ENCODE measurements at places on chromosomes 6 and 20.

GRCh38 chr6:139288496-139289040, 3.2 kb downstream of the TXLNB start:
- DNase-seq: no peak

- no peak for DNase-seq
These were observed 23.0 kb downstream of the ZSCAN31 start for GRCh38 chr6:28312939-28313338.

- no peak for DNase-seq
These were observed 663.1 kb upstream of the MARCKS start for GRCh38 chr6:113194090-113194489.

DNA sequence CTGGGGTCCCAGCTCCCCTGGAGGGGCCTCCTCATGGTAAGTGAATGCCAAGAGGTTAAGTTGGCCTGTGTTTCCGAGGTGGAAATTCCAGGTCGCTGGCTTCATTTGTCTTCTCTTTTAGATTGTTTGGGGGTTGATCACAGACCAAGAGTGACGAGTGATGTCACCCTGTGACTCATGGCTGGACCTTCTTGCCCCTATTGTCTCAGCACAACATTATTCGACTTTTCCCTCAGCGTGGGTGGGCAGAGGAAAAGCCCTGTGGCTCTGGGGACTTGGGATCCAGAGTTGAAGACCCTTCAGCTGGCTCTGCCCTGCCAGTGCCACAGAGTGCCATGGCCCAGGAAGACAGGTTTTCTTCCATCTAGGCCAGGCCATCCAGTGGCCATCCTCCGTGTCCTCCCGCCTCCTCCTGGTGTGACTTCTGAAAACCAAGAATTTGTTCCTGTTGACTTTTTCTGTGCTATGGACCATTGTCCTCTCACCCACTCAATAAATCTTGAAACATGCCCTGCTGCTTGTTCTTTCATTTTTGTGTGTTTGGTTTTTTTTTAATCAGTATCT, 15.4 kb upstream of the SNHG17 start:
- DNase-seq: no peak

DNA sequence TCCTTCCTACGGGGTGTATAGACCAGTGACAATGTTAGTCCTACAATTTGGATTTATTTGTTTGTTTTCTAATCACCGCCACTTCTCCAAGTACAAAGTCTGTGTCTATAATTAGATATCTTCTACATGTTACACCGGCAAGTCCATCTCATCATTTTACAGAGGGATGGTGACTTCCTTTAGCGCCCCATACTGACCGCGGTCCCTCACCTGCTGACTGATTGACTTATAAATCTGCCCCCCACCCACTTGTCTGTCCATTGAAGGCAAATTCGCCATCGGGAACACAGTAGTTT, 8.9 kb upstream of the NR2E1 start:
- DNase-seq: no peak

- no peak for DNase-seq
These were observed 100.8 kb upstream of the GPR6 start for GRCh38 chr6:109877028-109878004.

GRCh38 chr20:23090147-23090546, 4.0 kb upstream of the CD93 start:
- DNase-seq: no peak

DNA sequence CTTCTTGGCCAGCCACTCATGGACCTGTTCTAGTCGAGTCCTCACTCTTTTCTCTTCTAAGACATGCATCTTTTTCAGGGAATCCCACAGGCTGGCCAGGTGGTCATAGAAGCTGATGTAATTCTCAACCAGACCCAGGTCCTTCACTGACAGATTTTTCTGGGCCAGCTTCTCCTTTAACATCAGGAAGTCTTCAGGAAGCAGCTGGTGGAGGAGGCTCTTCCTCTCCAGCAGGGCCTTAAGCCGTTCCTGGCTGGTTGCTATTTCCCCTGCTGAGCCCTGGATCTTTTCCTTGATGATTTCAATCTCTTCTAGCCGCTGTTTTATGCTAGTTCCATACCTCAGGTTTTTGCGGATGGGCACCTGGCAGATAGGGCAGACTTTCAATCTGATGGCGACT, 28.6 kb downstream of the DDX27 start:
- no peak for DNase-seq

GRCh38 chr6:2581011-2581410, 169.7 kb downstream of the MYLK4 start:
- DNase-seq: no peak

- no peak for DNase-seq
These were observed 181.4 kb upstream of the ID4 start for GRCh38 chr6:19655744-19656143.

- DNase-seq: no peak
These were observed 131.1 kb downstream of the JARID2 start for GRCh38 chr6:15376900-15377487.

GRCh38 chr20:1334370-1334731, 5.4 kb upstream of the SDCBP2 start:
- DNase-seq: no peak

- no peak for DNase-seq
These were observed 248.8 kb downstream of the CDH4 start for GRCh38 chr20:61500791-61501321.

- DNase-seq: no peak
These were observed 188.3 kb downstream of the ATXN1 start for GRCh38 chr6:16572943-16573342.

DNA sequence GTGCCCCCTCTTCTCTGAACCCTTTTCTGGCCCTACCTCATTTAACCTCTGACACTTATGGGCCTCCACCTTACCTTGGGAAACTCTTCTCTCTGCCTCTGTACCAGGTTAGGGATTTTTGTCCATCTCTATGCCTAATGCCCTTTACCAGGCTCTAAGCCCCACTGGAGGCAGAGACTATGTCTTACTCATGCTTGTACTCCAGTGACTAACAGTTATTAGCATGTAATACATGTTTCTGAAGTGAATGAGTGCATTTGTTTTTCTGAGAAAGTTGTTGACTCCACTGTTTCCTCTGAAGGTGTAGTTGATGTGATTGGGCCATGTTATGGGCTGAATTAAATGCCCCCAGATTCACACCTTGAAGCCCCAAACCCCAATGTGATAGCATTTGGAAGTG, 234.3 kb downstream of the PACRG start:
- no peak for DNase-seq

DNA sequence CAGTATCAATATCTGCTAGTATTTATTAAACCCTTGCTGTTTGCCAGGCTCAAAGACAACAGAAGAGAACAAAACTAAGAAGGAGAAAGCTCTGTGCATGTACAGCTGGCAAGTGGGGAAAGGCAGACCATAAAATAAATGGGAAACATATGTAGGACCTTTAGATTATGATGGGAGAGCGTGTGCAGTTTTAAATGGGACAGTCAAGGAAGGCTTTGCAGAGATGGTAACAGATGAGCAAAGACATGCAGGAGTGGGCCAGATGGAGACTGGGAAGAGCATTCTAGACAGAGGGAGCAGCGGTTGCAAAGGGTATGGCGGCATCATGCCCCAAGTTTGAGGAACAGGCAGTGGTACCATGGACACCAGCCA, 260.0 kb downstream of the NRN1 start:
- no peak for DNase-seq

- no peak for DNase-seq
These were observed 118.0 kb downstream of the NFATC2 start for GRCh38 chr20:51424270-51425117.

DNA sequence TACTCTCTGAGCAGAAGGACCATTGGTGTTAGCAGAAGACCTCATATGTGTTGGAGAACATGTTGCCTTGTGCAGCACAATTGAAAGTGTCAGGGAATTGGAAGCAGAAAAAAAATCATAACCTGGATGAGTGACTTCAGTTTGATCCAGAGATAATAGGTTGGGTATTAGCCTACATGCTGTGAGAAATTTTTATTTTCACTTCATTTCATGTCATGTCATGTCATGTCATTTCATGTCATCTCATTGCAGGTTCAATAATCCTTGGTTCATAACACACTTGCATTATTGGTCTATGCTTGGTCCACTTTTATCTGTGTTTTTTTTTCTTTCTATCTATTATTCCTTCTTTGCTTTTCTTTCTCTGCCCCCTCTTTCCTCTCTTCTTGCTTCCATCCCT, 34.3 kb downstream of the AKAP7 start:
- DNase-seq: no peak

GRCh38 chr6:91087908-91088307, 501.0 kb upstream of the MAP3K7 start:
- DNase-seq: no peak

DNA sequence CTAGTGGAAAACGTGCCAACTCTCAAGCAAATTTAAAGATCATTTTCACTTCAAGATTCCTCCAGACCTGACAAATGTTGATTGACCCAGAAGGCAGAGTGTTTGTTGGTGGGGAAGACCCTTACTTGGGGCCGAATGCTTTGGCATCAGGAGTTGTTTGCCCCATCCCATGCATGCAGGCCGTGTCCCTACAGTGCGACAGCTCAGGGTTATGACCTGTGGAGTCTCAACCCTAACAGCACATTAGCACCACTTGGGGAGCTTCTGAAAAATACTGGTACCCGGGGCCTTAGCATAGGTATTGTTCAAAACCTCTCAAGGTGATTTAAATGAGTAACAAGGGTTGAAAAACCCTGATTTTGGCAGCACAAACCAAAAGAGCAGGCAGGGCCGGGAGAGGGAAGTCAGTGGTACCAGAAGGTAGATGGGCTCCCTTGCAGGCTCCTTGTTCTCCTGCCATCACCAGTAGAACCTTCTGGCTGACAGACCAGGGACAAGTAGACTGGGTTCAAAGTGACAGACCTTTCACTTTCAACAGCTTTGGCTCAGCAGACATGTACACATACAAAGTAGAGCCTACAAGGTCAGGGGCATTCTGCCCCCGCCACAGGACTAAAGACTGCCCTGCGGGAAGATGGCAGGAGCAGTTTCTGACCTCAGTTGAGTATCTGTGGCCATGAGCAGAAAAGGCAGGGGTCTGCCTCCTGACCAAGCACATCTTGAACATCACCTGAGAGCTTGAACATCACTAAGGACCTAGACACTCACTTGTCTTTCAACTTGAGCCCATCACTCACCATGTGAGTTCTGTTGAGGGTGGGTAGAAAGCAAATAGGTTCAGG, 39.6 kb downstream of the PLCG1 start:
- DNase-seq: no peak

- DNase-seq: no peak
These were observed 458.8 kb downstream of the TFAP2B start for GRCh38 chr6:51277474-51277873.

DNA sequence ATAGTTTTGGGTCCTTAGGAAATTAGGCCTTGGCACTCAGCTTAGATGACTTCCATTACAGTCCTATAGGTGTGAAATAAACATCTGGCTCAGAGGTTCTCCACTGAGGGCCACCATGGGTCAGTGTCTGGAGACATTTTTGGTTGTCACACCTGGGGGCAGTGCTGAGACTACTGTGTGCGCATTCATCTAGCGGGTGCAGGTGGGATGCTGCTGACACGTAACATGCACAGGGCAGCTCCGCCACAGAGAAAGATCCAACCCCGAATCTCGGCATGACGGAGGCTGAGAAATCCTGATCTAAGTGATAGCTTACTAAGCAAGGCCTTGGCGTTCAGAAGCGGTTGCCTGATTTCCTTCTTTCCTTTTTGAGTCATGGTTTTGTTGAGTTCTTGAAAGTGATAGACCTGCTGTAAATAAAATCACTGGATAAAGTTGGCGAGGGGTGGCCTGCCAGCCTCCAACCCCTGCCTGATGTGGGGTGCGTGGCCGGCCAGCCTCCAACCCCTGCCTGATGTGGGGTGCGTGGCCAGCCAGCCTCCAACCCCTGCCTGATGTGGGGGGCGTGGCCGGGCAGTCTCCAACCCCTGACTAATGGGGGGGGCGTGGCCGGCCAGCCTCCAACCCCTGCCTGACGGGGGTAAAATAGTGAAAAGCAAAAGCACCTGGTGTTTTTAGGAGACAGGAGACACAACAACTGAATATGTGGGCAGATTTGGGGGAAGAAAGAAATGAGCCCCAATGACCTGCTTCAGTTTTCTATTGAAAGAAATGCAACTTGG, 158.1 kb downstream of the CDH26 start:
- no peak for DNase-seq

GRCh38 chr6:76683985-76684384, 611.5 kb upstream of the IMPG1 start:
- no peak for DNase-seq

GRCh38 chr20:3745686-3746173, 13.2 kb downstream of the HSPA12B start:
- DNase-seq: no peak

GRCh38 chr6:97697456-97697855, 414.4 kb upstream of the MMS22L start:
- DNase-seq: no peak

DNA sequence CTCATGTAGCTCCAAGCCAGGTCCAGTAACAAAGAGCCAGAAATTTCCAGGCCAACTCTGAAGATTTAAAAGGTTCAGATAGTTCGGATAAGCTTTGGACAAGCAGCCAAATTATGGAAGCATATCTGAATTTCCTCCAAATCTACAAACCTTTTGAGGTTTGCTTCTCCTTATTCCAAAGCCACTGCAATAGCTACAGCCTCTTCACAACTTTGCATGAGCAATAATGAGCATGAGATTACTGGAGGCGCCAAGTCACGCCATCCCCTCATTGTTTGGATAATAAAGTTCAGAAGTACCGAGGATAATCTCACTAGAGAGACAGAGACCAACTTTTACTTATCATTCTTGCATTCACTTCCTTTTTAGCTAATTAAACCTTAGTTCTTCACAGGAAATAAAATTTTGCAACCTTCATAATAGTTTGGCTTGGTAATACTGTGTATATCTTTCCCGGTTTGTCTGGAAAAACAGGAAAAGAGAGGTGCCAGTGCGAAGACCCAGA, 329.6 kb upstream of the RSPO3 start:
- DNase-seq: no peak

- no peak for DNase-seq
These were observed 6.6 kb downstream of the SLC22A1 start for GRCh38 chr6:160128125-160128683.

GRCh38 chr6:39861663-39862062, 69.5 kb downstream of the DAAM2 start:
- no peak for DNase-seq

- DNase-seq: no peak
These were observed 99.3 kb downstream of the PRND start for GRCh38 chr20:4820806-4821518.

GRCh38 chr6:31778193-31778592, 1.1 kb upstream of the VWA7 start:
- DNase-seq: no peak
